Stimulated activated CD8-positive, alpha-beta memory T cell treated with anti-CD3 and anti-CD28 coated beads, Interleukin-15, amount 100 ng/mL, for 24 hours (primary cell): ENCODE measurements at places on chromosomes 4 and X.

- DNase-seq: no peak
These were observed 65.2 kb downstream of the PARM1 start for GRCh38 chr4:74997948-74998729.

- DNase-seq: no peak
These were observed 195.3 kb upstream of the ANKRD50 start for GRCh38 chr4:124907881-124908280.

- no peak for DNase-seq
These were observed 114.1 kb downstream of the SOWAHB start for GRCh38 chr4:76783836-76784235.

DNA sequence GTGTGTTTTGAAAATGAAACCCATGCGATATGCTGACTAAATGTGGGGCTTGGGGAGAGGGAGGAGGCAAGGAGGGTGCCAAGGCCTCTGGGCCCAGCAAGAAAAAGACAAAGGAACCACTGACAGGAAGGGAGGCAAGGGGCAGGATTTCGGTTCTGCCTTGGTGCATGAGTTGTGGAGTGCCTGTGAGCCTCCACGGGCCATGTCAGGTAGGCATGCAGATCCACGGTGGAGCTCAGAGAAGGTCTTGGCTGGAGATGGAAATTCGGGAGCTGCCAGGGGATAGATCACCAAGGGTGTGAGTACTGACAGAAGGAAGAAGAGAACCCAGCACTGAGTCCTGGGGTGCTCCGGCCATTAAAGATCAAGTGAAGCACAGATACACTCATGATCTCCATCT, 4.1 kb downstream of the EVC2 start:
- no peak for DNase-seq

DNA sequence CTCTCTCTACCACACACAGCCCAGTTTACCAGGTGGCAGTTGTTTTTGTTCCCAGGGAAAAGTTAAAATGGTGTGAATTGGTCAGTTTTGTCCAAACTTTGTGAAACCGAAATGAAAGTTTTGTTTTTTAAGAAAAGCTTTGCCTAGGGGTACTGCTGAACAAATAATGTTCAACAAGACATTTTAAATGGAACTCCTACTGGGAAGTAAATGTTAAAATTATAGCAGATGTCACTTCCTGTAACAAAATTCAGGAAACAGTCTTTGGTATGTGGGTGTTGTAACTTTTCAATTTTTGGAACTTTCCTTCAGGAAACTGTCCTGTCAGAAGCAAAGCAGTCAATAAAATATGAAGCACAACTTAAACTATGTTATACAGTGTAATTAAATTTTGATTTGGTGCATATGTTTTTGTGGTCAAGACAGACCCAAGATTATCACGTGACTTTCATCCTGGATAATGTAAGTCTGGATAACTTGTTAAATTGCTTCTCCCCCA, 79.5 kb downstream of the AFF1 start:
- no peak for DNase-seq

GRCh38 chr4:152206646-152207377, 329.1 kb downstream of the FBXW7 start:
- no peak for DNase-seq

DNA sequence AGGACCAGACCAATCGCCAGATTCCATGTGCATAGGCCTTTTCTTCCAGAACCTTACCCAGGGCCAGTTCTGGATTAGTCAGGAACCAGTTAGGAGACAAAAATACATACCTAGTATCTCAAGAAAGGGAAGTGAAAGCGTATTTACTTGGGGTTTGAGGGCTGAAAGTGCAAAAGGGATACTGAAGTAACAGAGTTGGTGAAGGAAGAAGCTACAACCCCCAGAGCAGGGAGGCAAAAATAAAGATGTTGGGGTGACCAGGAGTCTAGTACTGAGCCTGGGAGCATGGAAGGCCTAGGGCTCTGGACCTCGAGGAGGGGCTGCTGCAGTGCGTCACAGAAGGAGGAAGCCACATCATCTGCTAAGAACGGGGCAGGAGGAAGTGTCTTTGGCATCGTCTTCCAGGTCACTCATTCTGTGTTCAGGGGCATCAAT, 38.3 kb downstream of the TKTL1 start:
- DNase-seq: no peak

- DNase-seq: no peak
These were observed 17.0 kb downstream of the SNCA start for GRCh38 chr4:89820010-89820409.

DNA sequence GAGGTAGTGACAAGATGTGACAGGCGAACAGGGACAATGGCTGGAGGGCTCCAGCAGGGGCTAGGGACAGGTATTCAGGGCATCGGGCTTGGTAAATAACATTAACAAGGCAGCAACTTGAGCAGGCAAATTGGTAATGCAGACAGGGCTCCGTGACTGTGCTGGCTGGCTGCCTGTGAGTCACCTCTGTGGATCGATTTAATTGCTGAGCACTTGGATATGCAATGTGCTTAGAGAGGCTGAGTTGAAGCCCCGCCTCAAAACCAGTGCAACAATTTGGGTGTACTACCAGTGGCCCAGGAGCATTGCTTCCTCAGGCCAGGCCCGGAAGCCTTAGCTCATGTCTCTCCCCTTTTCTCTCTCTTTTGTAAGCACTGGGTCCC, 19.5 kb downstream of the CNGA2 start:
- DNase-seq: no peak

GRCh38 chrX:121733514-121733913, 686.1 kb downstream of the GLUD2 start:
- no peak for DNase-seq

DNA sequence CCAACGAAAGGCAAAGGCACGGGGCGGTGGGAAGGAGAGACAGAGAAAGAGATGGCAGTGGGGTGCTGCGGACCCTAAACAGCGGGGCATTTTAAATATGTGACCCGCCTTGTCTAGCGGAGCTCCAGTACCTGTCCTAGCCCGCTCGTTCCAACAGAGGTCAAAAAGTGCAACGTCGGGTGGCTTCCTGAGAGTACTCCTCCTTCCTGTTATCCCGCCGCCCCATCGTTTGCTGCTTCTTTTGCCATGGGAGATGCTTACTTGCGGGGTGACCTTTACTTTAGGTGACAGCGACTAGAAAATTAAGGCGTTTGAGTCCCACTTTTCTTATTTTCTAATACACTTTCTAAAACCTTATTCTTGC, 735 bp downstream of the NRK start:
- no peak for DNase-seq
